ENCODE measurements at places on chromosomes 12 and 14.

DNA sequence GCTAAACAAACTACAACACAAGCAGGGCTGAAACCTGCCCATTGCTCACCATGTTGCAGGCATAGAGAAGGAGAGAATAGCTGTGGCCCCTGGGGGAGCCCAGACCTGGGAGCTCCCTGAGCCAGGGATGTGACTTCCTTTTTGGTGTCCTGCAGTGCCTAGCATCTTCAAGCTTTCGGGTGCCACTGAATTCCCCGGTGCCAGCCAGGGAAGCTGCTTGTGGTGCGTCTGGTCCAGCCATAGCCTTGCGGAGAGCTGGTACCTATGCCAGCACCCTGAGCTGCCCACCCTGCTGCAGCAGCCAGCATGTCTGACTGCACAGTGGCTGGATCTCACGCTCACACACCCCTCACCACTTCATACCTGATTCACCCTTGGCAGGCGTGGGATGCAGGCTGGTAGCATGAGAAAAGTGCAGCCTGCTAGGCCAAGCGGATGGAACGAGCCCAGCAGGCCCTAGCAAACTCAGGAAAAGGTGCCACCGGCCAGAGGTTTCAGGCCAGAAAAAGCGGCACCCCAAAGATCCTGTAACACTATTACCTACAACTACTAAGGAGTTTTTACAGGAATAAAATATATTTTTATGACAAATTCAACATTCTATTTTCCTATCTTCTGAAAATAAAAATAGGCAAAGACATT lies 183.7 kb downstream of the CPNE8 start:
- DNase-seq: no peak

GRCh38 chr12:71442567-71442931 lies 3.0 kb downstream of the LGR5 start:
- no peak for DNase-seq

DNA sequence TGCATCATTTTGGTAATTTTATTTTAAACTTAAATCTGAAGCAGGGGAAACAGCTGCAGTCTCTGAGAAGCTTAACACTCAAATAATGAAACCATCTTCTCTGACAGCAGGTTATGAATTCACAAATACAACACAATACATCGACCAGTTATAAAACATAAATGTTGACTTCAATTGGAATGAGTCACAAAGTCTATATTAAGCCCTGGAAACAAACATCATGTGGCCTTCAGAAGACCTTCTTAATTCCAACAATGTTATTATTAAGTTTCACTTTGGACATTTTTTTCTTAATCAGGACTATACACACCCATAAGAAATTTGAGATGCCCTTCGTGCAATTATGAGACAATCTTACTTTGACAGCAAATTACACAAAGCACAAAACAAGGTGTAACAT lies 68.9 kb downstream of the CEP128 start:
- DNase-seq: no peak

- no peak for DNase-seq
Observed at GRCh38 chr12:44389038-44389437, 487.1 kb downstream of the NELL2 start.
